ENCODE measurements at places on chromosomes 1 and 21.

DNA sequence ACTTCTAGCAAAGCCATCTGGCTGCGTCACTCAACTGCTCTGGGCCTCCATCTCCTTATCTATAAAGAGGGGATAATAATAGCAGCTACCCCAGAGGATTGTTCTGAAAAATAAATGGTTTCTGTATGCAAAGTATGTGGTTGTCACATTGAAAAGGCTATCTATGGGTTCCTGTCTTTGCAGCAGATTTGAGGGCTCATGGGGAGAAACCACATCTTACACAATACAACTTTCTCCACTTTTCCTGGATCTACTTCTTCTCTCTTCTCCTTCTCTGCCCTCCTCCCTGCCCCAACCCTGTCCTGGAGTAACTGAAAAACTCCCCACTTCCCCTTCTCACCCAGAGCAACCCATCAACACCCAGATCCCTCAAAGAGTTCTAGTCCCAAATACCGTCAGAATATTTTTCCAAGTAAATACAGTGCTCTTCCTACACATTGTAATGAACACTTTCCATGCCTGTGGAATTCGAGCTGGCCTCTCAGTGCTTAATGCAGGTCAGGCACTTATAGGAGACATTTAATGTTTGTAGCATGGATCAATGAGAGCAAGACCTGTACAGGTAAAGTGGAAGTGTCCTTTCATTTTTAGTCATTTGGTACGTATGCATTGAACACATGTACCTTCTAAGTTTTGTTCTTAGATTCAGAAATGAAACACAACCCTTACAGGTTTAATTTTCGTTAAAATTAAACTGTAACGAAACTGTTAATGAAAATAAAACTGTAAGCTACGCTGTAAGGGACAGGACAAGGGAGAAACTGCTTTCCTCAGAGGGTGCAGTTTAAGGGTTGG is 131.9 kb downstream of the AK5 start:
- no peak for DNase-seq

DNA sequence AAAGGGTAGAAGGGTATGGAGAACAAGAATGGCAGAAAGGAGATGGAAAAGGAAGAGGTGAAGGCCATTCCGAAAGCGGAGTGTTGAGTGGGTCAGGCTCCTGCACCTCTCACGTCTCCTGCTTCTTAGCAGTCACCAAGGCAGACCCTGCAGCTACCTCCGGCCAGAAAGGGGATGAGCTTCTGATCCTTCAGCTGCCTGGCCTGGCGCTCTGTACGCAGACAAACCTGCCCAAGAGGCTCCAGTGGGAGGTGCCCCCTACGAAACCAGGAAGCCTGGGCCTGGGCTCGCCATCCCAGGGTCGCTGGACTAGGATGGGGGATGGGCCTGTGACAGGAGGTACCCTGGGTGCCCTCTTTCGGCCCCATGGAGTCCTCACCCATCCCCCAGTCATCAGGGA is 3.0 kb downstream of the GPR61 start:
- no peak for DNase-seq

DNA sequence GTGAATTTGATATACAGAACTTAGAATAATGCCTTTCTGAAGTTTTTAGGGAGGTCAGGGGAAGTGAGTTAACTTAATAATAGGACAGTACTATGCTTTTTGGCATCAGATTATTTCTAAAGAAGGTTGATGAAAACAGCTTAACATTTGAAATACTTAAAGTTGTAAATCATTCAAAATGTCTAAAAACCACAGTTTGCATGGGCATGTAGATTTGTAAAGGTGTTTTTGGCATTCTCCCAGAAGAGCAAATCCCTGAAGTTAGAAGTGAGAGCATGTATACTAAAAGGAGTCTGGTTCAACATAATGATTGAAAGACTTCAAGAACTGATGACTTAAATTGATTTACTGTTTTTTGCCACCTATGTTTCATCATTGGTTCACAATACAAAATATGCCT is 6.7 kb downstream of the DR1 start:
- no peak for DNase-seq

DNA sequence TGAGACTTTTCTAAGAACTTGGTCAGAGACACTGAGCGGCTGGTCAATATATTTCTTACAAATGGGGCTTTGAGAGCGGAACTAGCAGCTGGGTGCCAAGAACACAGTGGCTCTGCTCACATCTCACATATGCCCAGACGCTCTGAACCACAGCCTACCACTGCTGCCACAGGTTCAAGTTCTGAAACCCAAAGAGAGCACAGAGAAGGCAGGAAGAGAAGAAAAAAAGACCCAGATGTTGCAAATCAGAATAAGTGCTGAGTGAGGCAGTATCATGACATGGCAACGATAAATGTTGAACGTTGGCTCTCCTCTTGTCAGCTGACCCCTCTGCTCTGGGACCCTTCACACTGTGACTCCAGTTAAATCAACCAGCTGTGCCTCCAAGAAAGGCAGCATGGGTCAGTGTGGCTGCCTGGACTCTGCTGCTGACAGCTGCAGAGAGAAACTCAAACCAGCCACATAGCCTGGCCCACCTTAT is 26.4 kb downstream of the HIVEP3 start:
- DNase-seq = no peak

DNA sequence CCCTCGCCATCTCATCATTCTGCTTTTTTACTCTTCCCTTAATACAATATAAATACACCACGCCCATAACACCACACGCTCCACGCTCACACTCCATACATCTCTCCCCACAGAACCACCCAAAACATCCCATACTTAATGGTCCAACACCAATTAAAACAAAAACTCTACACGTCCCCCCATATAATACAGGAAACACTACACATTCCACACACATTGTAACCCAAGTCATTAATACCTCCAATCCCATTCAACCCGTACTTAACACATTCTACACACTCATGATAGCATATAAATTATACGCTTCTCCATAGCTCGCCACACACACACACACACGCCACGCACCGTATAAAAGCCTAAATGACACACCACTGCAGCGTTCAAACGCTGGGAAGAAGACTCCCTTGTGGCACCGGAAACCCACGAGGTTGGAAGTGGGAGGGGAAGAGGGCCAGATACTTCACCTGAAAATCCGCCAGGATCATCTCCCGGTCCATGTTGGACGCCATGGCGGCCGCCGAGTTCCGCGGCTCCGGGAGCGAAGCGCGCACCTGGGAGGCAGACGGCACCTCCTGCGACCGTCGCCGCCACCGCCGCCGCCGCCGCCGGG is 659 bp downstream of the FAF1 start:
- no peak for DNase-seq

- no peak for DNase-seq
Observed at GRCh38 chr1:6953907-6954364, 168.7 kb downstream of the CAMTA1 start.

Data from iPS-NIHi11 (cell line).